ENCODE measurements at places on chromosomes 5 and 9.
A peak's percentile ranks its signal among the peaks of the same experiment; 100 is the strongest.

- no peak for DNase-seq
These were observed 67.8 kb downstream of the LHX2 start for GRCh38 chr9:124079176-124079925.

- no peak for DNase-seq
These were observed 2.3 kb upstream of the DNAJA1 start for GRCh38 chr9:33022755-33023154.

GRCh38 chr9:125861405-125862058, 114.4 kb downstream of the PBX3 start:
- DNase-seq: no peak

- no peak for DNase-seq
These were observed 664.8 kb upstream of the ZNF608 start for GRCh38 chr5:125411071-125411743.

DNA sequence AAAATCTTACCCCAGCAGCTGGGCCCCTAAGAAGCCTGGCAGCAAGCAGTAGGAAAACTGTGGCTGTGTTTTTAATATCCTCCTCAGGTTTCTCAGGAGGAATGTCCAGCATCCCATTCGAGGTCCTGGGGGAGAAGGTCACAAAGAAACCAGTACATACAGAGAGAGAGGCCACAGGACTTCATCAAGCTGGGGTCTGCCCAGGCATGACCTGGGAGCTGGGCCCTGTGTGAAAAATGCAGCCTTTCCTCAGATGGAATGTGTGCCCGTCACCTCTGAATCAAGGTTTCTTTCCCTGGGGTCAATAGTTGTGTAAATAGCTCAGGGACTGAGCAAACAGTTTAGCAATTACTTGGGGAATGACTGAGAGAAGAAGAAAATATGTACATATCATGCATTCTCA, 33.9 kb upstream of the RAD23B start:
- DNase-seq: no peak

- no peak for DNase-seq
These were observed 49.2 kb upstream of the SPDL1 start for GRCh38 chr5:169534311-169534880.

GRCh38 chr5:78574131-78574673, 74.4 kb downstream of the LHFPL2 start:
- DNase-seq: no peak

- no peak for DNase-seq
These were observed 19.3 kb upstream of the PPP2CA start for GRCh38 chr5:134245101-134245604.

DNA sequence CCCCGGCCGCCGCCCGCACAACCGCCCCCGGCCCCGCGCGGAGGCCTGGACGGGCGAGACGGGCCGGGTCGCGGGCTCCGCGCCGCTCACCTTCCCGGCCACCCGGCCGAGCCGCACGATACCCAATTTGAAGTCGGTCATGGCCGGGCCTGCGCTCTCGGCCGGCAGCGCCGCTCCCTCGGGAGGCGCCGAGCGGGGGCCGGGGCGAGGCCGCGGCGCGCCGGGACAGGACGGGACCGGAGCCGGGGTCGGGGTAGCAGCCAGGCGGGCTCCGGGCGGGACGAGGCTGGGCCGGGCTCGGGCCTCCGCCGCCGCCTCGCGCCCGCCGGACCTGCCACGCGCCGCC, 216 bp downstream of the ZMYND19 start:
- DNase-seq: no peak

DNA sequence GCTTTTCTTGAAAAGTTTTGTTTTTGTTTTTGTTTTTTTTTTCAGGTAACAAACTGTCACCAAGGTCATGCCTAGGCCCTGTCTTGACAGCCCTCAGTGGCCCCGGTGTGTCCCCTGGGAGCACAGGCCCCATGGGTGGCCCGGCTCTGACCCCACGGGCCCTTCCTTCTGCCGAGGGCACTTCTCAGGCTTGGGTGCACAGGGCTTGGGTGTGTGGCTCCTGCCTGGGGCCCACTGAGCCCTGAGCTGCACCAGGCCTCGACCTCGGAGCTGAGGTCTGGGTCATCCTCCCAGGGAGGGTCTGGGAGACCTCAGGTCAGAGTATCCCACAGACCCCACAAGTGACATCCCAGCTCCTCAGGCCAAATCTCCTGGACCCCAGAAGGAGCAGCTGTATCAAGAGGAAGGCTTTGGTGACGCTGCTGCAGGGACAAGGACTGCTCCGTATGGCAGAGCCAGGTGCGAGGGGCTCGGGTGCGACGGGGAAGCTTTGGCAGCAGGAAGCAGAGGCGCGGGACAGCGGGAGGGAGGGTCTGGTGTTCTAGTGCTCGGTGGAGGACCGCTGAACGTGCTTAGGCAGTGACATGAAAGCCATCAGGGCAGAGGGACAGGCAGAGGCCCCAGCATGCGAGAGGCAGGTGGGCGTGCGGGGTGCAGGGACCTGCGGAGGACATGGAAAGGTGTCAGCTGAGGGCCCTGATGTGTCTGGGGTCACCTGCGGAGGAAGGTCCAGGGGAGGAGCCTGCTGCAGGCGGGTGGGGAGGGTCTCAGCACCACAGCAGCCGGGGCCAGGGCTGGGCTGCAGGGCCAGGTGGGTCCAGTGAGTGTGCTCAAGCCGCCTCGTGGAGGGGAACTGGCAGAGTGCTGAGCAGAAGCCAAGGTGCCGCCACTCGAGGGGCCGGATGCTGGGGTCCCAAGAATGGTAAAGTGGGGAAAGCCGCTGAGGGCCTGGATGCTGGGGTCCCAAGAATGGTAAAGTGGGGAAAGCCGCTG, 18.4 kb upstream of the SLC9A3 start:
- no peak for DNase-seq

GRCh38 chr5:92662741-92663140, 918.3 kb downstream of the NR2F1-AS1 start:
- DNase-seq: no peak

DNA sequence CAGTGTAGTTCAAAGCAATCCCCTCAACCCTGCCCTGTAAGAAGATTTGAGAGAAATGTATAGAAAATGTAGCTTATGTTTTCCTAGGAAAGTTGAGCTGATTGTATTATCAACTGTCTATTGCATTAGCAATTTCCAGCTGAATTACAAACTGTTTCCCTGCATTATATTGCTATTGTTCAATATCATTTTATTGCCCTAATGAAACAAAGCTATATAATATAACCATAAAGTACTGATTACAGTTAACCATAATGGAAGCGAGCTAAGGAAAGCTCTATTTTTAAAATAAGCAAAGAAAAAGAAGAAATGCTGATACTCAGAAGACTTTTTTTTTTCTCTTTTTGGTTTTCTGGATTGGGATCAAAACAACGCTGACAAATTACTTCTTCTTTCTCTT, 228.3 kb downstream of the EFNA5 start:
- no peak for DNase-seq

DNA sequence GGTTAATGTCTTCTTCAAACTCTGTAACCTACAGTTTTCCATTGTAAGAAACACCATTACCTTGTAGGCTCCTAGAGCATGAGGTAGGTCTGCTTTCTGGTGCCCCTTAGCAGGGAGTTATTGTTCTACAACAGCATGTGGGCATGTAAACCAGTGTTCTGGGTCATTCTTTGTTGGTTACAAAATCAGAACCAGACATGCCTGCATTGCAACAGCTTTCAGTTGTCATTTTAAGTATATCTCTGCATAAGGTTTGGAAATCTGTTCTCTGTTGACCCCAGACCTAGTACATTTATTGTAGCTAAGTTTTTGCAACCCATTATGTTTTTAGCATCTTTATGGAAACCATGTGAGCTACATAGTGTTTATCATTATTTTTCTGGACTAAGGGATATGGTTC, 10.9 kb downstream of the RGMB start:
- no peak for DNase-seq

- no peak for DNase-seq
These were observed 185.8 kb upstream of the IRX4 start for GRCh38 chr5:2068531-2068930.

GRCh38 chr5:137730336-137730735, 5.6 kb downstream of the KLHL3 start:
- no peak for DNase-seq

DNA sequence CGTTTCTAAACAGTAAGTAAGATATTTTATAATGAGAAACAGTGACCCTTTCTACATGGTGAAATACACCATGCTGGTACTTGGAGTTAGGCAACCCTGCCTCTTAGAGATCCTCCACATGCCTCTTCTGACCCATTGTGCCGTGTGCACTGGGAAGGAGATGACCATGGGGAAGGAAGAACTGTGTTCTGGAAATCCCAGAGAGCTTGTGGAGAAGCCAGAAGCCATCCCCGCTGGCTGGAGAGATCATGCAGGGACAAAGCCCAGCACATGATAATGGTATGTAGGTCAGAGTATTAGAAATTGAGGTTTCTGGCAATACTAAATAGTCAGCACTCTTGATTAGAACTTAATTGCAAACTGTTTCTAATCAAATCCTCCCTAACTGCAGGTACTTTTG, 307.3 kb downstream of the FBXL7 start:
- no peak for DNase-seq

DNA sequence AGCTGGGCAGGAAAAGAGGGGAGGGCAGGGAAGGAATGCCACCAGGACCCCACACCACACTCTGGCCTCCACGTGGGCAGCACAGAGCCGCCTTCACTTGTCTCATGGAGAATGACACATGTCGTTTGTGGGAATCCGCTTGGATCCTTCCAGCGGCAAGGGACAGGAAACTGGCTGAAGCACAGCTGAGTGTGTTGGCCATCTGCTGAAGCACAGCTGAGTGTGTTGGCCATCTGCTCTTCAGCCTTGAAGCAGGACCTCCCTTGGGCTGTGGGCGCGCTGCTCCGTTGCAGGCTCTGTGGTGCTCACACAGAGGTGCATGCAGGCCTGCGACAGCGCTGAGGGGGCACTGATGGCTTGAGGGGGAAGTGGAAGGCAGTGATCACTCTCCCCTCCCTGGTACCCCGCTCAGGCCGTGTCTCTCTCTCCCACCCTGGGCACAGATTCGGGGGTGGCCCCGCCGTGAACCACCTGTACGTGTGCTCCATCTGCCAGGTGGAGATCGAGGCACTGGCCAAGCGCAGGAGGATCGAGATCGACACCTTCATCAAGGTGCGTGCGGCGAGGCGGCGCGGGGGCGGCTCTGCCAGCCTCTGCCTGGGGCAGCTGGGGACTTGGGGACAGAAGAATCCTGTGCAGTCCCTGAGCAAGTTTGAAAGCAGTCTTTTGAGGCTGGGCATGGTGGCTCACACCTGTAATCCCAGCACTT, 40.6 kb downstream of the USP20 start:
- no peak for DNase-seq

DNA sequence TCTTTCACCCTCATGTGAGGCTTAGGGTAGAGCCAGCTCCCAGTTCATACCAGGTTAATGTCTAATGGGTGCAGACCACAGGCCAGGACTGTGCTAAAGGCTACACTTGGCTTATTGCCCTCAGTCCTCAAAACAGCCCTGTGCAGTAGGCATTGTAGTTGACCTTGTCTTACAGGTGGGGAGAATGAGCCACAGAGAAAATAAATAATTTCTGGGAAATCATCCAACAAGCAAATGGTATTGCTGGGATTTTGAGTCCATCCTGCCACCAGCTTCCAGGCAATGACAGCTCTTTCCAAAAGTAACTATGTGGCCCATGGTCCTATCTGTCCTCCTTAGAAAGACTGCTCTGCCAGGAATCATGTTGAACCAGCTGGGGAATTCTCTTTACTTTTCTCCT, 450.0 kb downstream of the GADD45G start:
- no peak for DNase-seq

GRCh38 chr5:139137697-139138096, 60.5 kb downstream of the SIL1 start:
- no peak for DNase-seq

- no peak for DNase-seq
These were observed 87.6 kb upstream of the NIPAL4 start for GRCh38 chr5:157372472-157372822.

GRCh38 chr5:93580927-93581445, at the start of gene NR2F1-AS1:
Gene NR2F1-AS1, minus strand, starts transcription at chr5:93581219.
- DNase-seq: no peak

GRCh38 chr5:173371400-173371799, 43.2 kb upstream of the STC2 start:
- no peak for DNase-seq

GRCh38 chr5:51375084-51375483, 8.2 kb upstream of the ISL1 start:
- no peak for DNase-seq

DNA sequence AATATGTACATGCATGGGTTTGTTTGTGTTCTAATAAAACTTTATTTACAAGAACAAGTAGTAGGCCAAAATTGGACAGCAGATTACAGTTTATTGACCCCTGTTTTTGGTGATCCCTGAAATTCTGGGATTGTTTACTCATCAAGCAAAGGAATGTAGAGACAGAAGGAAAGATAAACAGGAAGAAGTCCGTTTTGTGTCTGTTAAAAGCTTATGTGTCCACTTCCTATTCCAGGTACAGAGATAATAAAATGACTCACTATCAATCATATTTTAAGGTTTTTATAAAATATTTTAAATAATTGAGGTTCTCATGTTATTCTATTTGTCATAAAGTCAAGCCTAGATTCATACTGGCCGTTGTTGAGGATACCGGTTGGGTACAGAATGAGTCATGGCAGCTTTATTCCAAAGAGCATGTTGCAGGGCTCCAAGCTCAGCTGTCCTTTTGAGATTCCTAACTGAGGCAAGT, 214.9 kb upstream of the DAB2 start:
- no peak for DNase-seq

DNA sequence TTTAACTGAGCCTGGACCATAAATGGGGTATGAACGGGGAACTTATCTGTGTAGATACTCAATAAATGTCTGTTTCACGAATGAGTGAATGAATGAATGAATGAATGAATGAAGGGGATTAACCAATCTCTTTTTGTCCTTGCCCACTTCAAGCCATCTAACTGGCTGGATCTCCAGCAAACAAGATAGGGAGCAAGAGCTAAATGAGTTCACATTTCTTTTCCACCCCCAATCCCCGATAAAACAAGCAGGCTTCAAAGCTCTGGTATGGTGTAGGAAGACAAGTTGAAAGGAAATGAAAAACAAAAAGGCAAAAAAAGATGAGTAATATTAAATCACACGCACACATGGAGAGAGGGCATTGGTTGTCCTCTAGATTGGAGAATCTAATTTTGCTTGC, 84.0 kb downstream of the CMYA5 start:
- no peak for DNase-seq

- no peak for DNase-seq
These were observed 33.3 kb downstream of the DMRT2 start for GRCh38 chr9:1083325-1083913.

GRCh38 chr5:35698047-35698808, 80.6 kb downstream of the SPEF2 start:
- DNase-seq: no peak

GRCh38 chr5:67156976-67157583, 39.5 kb downstream of the CD180 start:
- peak; percentile 8 for DNase-seq

DNA sequence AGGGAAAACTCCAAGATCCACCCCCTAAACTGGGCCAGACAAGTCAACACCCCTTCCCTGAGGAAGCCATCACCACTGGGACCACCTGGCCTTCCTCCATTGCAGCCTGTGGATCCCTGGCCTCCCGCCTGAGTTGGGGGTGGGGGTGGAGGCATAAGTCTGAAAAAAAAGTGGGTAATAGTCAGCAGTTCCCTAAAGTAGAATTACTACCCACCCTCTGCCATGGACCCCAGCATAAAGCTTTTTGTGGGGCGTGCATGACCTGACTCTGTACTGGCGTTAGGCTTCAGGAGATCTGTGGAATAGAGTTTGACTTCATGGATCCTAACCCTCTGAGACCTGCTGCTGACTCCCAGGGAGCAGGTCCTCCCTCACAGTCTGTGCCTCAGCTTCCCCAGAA, 2.0 kb upstream of the CXXC5 start:
- DNase-seq: no peak

- no peak for DNase-seq
These were observed 105.2 kb downstream of the PBX3 start for GRCh38 chr9:125852386-125852785.

Data from amniotic stem cell (primary cell).